HEK293T (cell line): ENCODE measurements at places on chromosomes 1 and 21.

DNA sequence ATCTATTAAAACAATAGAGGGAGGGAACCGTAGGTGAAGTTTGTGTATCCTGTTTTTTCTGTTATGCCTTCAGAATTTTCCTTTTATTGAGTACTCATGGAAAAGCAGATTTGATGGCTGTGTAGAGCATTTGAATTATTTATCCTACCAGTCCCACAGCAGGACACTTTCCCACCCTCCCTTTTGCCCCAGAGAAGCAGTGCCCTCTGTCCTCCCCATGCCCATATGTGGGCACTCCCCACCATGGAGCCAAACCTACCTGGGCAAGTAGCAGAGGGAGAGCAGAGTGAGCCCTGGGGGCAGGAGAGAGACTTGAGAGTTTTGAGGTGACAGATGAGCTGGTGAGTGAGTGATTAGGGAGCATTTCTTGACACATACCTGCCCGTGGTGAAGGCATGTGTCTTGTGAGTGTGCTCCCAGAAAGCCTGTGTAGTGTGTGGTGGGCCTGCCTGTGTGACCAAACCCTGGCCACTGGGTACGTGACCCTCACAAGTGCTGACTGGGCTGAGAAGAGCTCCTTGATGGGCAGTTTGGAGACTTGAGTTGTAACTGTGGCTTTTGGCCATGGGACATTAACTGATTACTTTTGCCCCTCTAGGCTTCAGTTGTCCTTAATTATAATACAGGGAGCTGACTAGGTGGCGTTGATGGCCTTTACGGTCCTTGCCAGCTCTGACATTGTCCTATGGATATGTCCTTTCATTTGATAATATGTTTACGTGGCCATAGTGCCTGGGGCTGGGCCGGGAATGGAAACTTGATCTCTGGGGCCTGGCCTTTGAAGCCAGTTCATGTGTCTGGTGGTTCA, 3.6 kb downstream of the PSEN2 start:
- no peak for DNase-seq

DNA sequence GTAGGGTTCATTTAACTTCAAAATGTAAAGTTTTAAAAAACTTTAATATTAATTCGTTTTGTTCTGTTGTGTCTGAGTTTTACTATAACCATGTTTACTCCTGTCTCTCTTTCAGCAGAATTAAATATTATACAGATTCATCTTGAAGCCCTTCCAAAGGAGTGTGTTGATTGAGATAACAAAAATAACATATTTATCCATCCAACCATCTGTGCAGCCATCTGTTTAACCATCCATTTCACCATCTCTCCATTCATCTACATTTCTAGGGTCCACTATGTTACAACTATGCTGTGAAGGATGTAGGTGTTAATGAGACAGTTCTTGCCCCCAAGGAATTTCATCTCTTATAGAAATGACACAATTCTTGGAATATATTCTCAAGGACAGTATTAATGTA, 36.0 kb upstream of the GNG12 start:
- DNase-seq: no peak

- no peak for DNase-seq
These were observed 730 bp downstream of the NOS1AP start for GRCh38 chr1:162070094-162070748.

- DNase-seq: no peak
These were observed 91.4 kb downstream of the PRKAB2 start for GRCh38 chr1:147080671-147081394.

GRCh38 chr21:34737115-34737514, 68.3 kb downstream of the CLIC6 start:
- DNase-seq: no peak

- no peak for DNase-seq
These were observed 200.1 kb downstream of the AMY1C start for GRCh38 chr1:103949779-103950178.
